Heart left ventricle (tissue), 16 donors: ENCODE measurements at places on chromosomes 4 and X. TPM values are rescaled to one million over a fixed set of nuclear protein-coding genes. Genes with fewer than 3 reads are reported as not detected.

The UBA1 gene
- 134 TPM for polyA plus RNA-seq

The F11 gene
- polyA plus RNA-seq = not detected

The SMARCAD1 gene
- polyA plus RNA-seq = 3.7 TPM

The GPR173 gene
- 0.38 TPM for polyA plus RNA-seq

The SMIM10 gene
- 5.5 TPM for polyA plus RNA-seq

The TEC gene
- 1.1 TPM for polyA plus RNA-seq

The MSANTD1 gene
- polyA plus RNA-seq = 0.34 TPM

The ZIC3 gene
- not detected for polyA plus RNA-seq

The NRK gene
- polyA plus RNA-seq = 0.43 TPM

The KIAA1210 gene
- not detected for polyA plus RNA-seq

The SOX3 gene
- polyA plus RNA-seq = not detected

The PPP4R3C gene
- not detected for polyA plus RNA-seq

The GAGE12C gene
- polyA plus RNA-seq = not detected

DNA sequence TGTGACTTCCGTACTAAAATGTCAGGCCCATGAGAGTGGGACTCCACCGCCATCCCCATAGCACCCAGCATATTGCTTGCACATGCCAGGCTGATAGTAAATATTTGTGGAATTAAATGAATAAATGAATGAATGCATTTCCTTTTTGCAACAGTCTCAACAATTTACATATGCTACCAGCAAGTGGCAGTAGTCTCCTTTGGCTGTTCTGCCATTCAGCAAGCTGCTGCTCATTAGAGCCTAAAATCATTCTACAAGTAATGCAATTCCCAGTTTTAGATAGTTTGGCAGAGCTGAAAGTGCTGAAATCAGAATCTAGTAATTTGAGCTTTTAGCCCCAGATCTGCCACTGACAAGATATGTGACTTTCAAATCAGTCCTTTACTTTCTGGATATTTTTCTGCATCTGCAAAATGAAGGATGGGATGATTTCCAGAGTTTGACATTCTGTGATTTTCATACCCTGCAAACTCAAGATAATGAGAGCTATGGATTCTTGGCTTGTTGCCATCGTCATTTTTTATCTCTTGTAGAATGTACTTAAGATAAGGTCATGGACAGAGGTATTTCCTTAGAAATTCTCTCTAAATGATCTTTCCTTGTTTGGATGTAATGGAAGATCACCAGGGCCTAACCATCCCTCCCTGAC is 35.7 kb upstream of the INTS6L start:
- DNase-seq = no peak

GRCh38 chrX:41913476-41913875 is 9.9 kb downstream of the CASK start:
- no peak for DNase-seq

- peak; percentile 22 for DNase-seq
Measured at GRCh38 chrX:24294619-24295018, 19.2 kb downstream of the SUPT20HL2 start.

DNA sequence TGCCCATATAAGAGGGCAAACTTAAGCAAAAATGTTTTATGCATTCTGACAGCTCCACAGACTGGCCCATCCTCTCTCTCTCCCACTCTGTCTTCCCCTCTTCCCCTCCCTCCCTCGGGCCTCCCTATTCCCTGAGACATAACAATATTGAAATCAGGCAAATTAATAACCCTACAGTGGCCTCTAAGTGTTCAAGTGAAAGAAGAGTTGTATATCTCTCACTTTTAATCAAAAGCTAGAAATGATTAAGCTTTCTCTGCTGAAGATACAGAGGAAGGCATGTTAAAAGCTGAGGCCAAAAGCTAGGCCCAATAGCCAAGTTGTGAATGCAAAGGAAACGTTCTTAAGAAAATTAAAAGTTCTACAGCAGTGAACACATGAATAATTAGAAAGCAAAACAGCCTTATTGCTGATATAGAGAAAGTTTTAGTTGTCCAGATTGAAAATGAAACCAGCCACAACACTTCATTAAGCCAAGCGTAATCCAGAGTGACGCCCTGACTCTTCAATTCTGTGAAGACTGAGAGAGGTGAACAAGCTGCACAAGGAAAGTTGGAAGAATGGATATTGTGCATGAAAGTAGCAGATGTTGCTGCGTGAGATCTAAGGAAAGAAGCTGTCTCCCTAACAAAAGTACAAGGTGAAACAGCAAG is 54.9 kb downstream of the USO1 start:
- DNase-seq = no peak

DNA sequence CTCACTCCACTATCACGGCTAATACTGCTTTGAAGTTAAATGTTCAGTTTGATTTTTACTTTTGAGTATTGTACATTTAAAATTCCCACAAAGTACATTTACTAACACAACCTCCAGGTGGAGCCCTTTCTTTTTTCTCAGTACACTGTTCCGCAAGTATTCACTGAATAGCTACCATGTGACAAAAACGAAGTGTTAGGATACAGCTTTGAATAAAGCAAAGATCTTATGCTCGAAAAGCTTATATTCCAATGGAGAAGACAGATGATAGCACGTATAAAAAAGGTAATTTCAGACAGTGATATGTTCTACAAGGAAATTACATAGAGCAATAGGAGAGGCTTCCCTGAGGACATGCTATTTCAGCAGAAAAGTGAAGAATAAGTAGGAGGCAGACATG is 60.7 kb upstream of the ABCG2 start:
- peak; percentile 25 for DNase-seq

DNA sequence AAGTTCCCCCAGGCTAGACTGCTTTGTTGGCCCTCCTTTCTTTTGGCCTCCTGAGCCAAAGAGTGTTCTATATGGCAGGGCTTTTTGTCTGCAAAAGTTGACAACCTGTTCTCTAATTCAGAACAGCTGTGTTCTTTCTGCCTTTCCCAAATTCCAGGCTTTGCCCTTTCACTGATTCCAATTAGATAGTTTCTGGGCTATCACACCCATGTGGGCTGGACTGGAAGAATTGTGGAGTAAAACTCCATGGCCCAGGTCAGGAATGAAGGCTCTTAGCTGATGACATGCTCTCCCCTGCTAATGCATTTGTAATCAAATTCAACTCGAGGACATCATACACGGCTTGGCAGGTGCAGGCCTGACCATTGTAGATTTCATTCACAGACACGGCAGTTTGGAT is 19.4 kb downstream of the BMP3 start:
- DNase-seq = no peak

DNA sequence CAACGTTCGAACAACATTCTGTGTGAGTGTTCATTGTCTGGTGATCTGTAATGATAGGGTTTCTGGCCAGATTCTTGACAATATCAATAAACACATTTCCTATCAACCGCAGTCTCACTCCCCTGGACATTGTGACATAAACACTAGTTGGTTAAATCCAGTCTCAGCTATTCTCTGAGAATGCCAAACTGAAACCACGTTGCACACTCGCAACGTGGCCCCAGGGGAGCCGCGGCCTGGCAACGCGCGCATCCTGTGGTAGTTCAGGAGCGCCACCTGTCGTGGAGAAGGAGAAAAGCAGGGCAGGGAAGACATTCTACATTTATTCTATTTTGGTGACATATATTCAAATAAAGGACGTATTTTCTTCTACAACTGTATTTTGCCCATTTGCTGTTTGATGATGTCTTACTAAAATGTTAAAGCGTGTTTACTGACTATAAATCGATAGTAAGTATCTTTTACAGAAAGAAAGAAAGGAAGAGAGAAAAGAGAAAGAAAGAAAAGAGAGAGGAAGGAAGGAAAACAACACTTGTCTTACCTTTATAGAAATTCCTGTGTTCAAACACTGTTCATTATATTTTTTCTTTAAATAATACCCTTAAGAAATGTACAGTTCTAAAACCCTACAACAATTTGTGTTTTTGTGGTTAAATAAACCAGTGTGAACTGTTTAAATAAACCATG is 738.3 kb upstream of the FRG1 start:
- DNase-seq = peak; percentile 56

DNA sequence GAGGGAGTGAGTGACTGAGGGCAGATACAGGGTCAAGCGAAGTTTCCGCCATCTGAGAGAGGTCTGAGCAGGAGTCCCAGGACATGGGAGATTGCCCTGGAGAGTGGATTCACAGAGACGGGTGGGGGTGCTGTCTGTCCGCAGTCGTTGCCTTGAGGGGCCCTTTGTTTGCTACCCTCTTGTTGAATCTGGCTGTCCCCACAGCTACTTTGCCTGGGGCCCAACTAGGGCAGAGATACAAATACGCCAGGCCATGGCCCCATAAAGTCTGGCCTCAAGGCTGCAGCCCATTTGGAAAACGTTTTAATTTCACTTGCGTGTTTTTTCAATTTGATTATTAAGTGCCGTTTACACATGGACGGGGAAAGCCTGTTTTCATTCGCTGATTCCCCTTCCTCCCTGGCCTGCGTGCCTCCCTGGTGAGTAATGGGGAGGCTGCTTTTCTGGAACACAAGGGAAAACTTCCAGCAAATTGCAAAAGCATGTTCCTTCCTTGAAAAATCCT is 134.4 kb downstream of the SMIM20 start:
- no peak for DNase-seq

- no peak for DNase-seq
Measured at GRCh38 chr4:69126024-69126423, 29.8 kb downstream of the UGT2B7 start.

DNA sequence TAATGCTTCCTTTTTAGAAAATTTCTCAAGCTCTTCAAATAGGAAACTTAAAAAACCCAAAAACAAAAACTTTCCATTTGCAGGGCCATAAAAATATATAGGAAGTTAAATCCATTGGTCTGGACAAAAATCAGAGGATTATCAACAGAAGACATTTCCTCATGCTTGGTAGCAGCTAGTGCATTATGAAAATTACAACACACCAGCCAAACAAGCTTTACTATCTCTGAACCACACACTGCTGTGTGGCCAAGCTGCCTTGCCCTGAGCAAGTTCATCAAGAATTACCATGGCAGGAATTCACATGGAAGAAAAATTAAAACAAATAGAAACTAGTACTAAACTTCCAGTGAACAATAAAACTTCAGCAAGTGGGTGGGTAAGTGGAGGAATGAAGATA is 3.6 kb downstream of the USP46 start:
- no peak for DNase-seq

DNA sequence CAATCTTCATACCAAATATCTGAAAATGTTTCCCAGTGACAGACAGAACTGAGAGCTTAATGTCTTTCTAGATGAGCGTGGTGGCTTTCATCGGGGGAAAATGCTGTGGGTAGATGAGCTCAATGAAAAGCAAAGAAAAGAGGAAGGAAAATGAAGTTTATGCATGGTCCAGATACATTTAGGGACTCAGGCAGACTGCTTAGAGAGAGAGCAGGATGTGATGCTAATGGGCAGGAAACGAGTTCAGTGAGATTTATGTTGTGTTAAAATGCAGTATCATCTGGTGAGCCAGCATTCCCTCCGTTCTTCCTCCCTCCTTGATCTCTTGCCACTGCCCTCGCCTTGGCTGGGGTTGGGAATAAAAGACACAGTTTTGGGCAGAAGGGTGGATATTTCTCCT is 229.2 kb downstream of the GBA3 start:
- DNase-seq = no peak

DNA sequence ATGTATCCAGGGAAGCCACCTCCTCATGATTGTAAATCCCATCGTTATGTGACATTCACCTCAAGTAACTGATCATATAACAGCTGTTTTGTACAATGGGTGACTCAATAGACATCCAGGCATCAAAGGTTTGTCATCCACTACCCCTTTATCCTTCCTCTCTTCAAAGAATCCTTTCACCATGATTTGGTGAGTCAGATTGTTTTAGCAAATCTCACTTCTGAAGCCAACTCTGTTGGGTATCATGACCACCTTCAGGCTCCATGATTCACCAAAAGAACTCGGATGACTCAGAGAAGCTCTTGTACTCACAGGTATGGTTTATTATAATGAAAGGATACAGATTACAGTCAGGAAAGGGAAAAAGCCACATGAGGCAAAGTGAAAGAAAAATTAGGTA is 132.1 kb downstream of the PWWP3B start:
- DNase-seq = no peak

- DNase-seq = no peak
Measured at GRCh38 chr4:70925418-70925817, 23.2 kb downstream of the MOB1B start.

GRCh38 chrX:123562342-123563146 is 170.3 kb downstream of the THOC2 start:
- DNase-seq = no peak

DNA sequence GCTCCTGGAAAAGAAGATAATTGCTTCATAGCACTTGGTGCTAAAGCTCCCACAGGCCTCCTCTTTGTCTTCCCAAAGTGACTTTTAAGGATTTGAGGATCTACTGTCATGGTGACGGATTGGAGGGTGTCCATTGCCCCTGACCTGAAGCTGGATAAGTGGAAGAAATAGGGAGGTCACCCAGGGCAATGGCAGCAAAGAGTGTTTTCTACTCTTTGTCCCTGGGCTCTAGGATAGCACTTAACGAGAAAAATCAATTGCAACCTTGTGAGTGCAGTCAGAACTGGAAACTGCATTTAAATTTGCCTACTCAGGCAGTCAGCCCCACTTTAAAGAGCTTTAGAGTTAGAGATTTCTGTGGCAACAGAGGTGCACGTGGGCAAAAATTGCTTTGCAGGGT is 43.7 kb upstream of the XK start:
- DNase-seq = no peak

DNA sequence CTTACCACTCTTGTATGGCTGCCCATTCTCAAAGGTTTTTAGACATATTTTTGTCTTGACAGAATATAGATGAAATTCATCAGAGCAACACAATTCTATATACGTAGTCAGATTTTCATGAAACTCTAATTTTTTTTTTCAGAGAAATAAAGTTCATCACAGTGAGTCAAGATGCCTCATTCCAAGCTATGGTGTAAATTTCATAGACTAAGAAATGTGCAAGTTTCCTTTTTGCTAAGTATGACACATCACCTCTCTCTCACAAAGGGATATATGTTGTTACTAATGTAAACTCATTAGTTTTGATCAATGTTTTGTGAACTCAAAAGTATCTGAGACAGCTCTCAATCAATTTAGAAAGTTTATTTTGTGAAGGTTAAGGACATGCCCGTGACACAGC is 60.4 kb upstream of the ATXN3L start:
- no peak for DNase-seq

- no peak for DNase-seq
Measured at GRCh38 chr4:22094217-22094616, 145.6 kb upstream of the KCNIP4 start.

DNA sequence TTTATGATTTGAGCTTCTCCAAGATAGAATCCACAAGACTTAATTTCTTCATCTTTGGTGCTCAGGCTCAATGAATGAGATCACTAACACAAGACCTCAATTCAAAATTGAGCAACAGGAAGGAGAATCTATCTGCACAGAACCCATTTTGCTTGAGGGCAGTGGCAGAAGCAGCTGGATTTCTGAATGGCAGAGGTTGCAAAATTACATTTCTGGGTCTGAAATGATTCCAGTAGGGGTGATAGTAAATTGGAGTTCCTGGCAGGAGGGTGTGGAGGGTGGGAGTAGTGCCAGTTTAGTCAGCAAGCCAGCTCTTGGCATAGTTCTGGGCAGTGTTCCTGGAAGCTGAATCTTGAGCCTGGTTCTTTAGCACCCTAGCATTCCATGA is 281.1 kb downstream of the SLC7A11 start:
- no peak for DNase-seq
